ENCODE measurements at places on chromosomes 16 and 17.

DNA sequence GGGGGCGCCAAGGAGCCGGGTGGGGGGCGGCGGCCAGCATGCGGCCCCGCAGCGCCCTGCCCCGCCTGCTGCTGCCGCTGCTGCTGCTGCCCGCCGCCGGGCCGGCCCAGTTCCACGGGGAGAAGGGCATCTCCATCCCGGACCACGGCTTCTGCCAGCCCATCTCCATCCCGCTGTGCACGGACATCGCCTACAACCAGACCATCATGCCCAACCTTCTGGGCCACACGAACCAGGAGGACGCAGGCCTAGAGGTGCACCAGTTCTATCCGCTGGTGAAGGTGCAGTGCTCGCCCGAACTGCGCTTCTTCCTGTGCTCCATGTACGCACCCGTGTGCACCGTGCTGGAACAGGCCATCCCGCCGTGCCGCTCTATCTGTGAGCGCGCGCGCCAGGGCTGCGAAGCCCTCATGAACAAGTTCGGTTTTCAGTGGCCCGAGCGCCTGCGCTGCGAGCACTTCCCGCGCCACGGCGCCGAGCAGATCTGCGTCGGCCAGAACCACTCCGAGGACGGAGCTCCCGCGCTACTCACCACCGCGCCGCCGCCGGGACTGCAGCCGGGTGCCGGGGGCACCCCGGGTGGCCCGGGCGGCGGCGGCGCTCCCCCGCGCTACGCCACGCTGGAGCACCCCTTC is 484 bp downstream of the FZD2 start:
- DNase-seq = no peak

GRCh38 chr16:1667271-1667670 is 10.8 kb upstream of the JPT2 start:
- DNase-seq = no peak

DNA sequence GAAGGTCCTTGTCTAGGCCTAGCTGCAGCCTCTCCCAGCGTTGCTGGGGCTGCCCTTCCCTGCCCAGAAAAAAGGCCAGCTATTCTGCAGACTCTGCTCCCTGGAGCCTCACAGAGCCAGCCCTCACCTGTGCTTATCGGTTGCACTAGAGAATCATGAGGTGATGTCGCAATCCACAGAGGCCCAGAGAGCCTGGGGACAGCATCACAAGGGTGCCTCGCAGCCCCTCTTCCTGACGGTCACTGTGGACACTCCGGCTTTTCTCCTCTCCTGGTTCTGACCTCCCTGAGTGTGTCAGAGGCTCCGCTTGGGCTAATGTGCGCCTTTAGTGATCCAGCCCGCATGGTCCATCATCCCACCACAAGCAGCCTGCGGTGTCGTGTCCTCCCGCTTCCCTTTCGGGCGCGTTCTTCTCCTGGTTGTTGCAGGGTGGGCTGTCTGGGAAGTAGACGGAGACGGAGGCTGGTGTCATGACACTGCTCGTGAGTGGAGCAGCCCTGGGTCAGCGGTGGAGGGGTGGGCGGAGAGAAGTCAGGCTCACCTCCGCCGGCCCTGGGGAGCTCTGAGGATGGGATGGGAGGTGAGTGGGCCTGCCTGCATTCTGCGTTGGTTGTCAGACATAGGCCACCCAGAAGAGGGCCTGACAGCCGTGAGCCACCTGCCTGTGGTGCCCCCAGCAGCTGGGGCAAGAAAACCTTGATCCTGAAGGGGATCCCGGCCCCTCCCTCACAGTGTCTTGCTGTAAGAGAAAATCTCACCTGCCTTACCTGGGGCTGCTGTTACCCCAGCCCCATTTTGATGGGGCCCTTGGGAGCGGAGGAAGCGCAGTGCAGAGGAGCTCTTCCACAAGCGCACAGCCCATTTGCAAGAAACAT is 165.9 kb upstream of the CHMP6 start:
- no peak for DNase-seq

- DNase-seq = no peak
These were observed 11.5 kb upstream of the IL34 start for GRCh38 chr16:70634861-70635260.

DNA sequence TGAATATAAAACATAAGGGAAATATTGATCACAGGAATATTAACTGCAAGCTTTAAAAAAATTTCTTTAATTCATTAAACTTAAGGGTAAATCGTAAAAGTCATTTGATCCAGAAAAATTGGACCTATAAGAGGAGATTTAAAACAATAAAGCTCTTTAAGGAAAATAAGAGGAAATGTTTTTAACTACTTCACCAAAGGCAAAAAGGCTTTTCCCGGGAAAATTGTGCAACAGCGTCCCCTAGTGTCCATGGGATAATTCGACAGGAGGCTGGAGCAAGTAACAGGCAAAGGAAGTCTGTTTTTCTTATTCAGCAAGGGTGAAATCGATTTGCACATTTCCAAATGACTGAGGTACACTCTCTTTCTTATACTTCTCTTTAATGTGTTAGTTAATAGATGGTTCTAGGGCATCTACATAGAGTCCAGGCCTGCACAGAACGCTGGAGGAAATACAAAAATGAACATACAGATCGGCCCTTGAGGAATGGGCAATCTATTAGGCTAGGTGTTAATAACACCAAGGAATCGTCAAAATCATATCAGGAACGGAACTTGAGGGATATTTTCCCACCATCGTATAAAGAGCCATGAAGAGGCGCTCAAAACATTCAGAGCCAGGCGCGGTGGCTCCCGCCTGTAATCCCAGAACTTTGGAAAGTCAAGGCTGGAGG is 61.4 kb downstream of the ZNF18 start:
- DNase-seq = no peak

DNA sequence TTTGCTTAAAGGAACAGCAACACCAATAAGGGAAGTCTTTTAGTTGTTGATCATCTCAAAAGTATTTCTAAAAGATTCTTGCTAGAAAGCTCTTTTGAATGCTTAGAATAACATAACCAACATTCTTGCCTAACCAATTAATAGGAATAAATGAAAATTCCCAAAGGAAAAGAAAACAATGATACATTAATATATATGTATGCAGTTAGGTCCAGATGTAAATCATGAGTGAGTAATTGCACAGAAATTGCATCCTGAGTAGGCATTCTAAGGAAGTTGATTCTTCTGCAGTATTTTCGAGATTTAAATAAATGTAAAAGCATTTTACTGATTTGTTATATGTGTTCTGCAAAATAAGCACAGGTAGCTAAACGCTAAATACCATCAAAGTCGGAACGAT is 22.1 kb downstream of the COX10 start:
- DNase-seq = no peak

GRCh38 chr16:4981473-4981872 is 23.3 kb downstream of the SEC14L5 start:
- no peak for DNase-seq

DNA sequence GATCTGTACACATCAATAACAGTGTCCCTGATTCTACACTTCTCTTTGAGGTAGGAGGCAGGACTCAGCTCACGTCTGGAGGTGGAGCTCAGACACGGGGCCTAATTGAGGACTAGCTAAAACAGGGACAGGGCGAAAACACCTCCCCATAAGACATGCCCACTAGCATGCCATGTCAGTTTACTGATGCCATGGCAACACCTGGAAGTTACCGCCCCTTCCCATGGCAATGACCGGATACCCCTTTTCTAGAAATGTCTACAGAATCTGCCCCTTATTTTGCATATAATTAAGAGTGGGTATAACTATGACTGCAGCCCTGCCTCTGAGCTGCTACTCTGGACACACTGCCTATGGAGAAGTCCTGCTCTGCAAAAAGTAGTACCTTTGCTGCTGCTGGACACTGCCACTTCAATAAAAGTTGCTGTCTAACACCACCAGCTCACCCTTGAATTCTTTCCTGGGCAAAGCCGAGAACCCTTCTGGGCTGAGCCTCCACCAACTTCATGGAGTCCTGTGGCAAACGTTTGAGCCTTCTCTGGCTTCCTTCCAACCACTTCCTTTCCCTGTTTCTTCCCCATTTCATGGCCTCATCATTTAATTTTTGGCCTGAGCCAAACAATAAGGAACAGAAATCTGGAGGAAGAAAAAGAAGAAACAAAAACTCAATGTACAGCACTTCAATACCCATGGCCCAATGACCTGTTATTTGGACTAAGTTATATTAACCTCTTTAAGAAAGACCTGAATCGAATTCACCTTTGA is 21.0 kb downstream of the PHB1 start:
- no peak for DNase-seq

- no peak for DNase-seq
These were observed 5.4 kb downstream of the SREBF1 start for GRCh38 chr17:17831208-17832031.

DNA sequence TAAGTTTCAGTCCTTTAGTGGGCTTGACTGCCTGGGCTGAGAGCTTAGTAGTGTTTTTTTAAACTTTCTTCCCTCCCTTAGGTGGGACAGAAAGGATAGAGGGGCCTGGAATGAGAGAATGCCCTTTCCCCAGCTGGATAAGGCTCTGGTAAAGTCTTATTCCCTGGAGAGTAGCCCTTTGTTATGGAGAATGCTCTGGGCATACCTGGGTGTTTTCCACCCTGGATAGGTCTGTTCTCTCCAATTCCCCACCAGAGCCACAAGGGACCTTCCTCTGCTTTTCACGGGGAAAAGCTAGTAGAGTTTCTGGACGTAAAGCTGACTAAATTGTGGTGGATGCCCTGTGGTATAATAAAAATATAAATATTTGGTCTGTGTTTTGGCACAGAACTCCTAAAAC is 164.1 kb downstream of the HS3ST4 start:
- DNase-seq = no peak

DNA sequence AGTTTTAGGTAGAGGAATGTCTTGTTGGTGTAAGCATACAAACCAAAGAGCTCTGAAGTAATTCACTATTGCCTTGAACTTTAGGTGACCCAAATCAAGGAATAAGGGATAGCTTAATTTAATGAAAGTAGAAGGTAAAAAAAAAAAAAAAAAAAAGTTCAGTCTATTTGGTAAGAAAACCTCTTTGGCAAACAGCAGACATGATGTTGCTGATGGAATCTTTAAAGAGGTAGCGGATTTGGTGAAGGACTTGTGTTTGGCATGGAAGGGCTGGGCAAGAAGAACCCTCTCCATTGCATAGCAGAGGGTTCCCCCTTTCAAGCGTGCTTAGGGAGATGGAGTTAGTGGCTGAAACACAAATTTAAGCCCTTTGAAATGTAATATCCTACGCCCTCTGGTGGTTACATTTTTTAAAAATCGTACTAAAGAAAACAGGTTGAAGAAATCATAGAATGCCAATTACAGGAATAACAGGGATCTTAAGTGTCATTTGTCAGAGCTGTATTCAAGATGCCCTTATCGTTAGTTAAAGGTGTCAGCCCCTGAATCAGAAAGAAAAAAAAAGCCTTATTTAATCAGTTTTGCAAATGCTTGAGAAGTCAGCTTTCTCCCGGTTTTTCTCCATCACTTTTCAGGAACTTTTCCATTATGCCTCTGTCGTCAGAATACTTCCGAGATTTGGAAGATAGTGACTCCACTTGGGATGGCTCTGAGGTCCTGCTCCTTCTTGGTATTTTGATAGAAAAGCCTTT is 383.1 kb downstream of the KCNJ2 start:
- DNase-seq = peak; percentile 50

DNA sequence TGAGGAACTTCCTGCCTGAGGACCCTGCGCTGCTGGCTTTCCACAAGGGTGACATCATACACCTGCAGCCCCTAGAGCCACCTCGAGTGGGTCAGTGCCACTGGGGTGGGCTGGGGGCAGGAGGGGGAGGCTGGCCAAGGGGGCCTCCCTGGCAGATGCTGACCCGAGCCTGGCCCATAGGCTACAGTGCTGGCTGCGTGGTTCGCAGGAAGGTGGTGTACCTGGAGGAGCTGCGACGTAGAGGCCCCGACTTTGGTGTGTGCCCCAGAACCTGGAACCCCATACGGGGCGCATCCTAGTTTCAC is 26.7 kb upstream of the ALKBH5 start:
- no peak for DNase-seq

GRCh38 chr17:3845621-3846436 is at the start of gene NCBP3:
NCBP3 (minus strand) TSS chr17:3846246; CDS start chr17:3846223, 23 bp downstream.
- peak; percentile 87 for DNase-seq

DNA sequence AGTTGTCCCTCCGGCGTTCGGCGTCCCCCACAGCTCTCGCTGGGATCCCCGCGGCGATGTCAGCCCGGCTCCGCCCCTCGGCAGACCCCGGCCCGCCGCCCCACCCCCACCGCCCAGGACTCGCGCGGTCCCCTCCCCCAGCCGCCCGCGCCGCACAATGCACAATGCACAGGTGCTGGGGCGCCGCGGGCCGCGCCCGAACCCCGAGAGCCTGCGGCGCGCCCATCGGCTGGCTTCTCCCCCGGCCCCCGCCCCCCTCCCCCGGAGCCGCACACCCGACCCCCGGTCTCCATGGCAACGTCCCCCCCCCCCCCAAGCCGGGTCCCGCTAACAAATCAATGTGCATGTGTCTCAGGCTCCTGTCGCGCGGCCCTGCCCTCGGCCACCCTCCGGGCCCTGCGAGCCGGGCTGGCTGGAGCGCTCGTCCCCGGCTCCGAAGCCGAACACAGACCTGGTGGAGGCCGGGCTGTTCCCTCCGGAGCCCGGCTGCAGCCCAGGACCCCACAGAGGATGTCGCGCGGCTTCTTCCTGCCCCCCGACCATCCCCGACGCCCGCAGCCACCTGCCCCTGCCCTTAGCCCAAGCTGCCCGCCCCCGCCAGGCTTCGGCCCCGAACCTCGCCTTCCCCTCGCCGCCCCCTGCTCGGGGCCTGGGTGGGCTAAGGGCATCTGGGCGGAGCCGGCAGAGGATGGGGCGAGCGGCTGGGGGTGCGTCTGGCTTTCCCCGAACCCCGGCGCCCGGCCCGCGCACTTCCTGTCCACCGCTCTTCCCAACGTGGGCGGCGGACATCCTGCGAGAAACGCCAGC is 818 bp upstream of the CBX8 start:
- no peak for DNase-seq

DNA sequence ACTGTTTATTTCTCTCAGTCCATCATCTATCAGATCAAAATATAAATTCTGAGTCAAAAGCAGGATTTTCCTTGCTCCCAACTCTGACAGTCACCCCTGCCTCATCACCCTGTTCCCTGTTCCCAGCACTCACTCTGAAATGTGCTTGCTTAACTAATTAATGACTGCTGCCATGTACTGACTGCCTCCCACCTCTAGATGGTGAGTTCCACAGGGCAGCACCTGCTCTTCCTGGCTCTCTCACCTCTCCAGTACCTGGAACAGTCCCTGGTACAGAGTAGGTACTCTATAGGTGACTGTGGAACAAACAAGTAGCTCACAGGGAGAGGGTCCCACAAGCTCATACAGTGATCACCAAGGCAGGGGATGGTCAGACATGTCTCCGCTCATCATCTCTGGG is 114.3 kb upstream of the C16orf82 start:
- DNase-seq = no peak

- no peak for DNase-seq
These were observed 2.1 kb downstream of the ACD start for GRCh38 chr16:67657751-67658518.

- no peak for DNase-seq
These were observed 15.5 kb downstream of the CES1 start for GRCh38 chr16:55817236-55817912.

GRCh38 chr17:70763018-70763417 is 593.7 kb downstream of the KCNJ2 start:
- no peak for DNase-seq

- DNase-seq = no peak
These were observed 80.9 kb downstream of the PRKCA start for GRCh38 chr17:66383333-66383732.
